ENCODE measurements at places on chromosomes 4 and X. TPM values are rescaled to one million over a fixed set of nuclear protein-coding genes. Genes with fewer than 3 reads are reported as not detected.

- no peak for DNase-seq
- H3K27me3 ChIP-seq, result no peaks in the 10 kb centered on the region
- H3K4me3 ChIP-seq, result no peak overlapping the region
- H3K27ac ChIP-seq, result no peak overlapping the region
- no peaks in the 10 kb centered on the region for H3K4me1 ChIP-seq
These were observed 224.7 kb downstream of the MID1 start for GRCh38 chrX:10395643-10396042.

GRCh38 chrX:9349572-9350494 lies 115.0 kb upstream of the TBL1X start:
- H3K4me3 ChIP-seq, result no peak overlapping the region
- H3K27ac ChIP-seq, result no peak overlapping the region
- H3K27me3 ChIP-seq, result no peaks in the 10 kb centered on the region

The SLC9B2 gene
- 20.6 TPM for total RNA-seq

DNA sequence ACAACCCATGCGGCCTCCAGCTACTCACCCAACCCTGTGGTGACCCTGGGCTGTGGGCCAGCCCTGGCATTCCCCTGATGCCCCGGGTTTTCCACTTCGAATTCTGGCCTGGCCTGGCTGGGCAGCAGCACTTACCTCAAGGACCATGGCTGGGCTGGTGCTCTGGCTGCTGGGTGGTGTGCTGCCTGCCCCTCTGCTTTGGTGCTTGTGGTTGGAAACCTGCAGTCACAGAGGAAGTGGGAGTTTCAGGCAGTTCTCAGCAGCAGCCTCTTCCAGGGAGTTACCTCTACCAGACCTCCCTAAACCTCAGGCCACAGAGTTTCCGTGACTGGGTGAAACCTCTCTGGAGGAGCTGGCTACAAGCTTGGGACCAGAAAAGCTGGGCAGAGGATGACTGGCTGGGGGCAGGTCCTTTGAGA lies at the start of gene CXCR3:
Gene CXCR3 (minus strand): TSS at position 209 of the 419 bp plus-strand sequence. CDS start 62 bp downstream, at position 147.
- H3K4me1 ChIP-seq, result peaks cover 21% of the 10 kb centered on the region
- DNase-seq, result peak; percentile 52
- no peaks in the 10 kb centered on the region for H3K36me3 ChIP-seq
- H3K27me3 ChIP-seq, result no peaks in the 10 kb centered on the region
- peak within 1 kb of the TSS; percentile 82 for H3K27ac ChIP-seq

The CLTRN gene
- 0.48 TPM for total RNA-seq

- no peak for DNase-seq
- H3K27me3 ChIP-seq, result no peaks in the 10 kb centered on the region
- H3K4me3 ChIP-seq, result no peak overlapping the region
- H3K4me1 ChIP-seq, result no peaks in the 10 kb centered on the region
- no peaks in the 10 kb centered on the region for H3K36me3 ChIP-seq
- no peak overlapping the region for H3K27ac ChIP-seq
These were observed 55.6 kb upstream of the RBM47 start for GRCh38 chr4:40685300-40685699.

DNA sequence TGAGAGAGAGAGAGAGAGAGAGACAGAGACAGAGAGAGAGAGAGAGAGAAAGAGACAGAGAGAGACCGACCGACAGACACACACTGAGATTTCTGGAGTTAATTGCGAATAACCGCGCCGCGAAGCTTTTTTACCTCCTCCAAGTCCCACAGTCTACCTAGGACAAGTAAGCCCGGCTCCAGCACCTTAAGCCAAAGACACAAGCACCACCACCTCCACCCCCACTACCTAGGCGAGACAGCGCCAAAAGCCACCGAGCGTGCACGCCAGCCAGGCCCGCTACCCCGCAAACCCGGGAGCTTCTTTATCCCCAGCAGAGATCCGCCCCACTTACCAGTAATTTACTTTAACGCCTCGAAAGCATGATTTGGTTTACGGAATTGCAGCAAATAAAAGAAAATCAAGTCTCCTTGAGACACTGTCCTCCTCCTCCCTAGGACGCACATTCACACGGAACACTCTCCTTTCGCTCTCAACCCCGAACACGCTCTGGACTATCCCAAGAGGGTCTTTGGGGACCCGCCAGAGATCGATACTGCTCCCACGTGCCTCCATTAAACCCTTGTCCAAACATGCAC lies 649.6 kb upstream of the DIPK2B start:
- no peak for DNase-seq
- no peaks in the 10 kb centered on the region for H3K36me3 ChIP-seq
- H3K27me3 ChIP-seq, result no peaks in the 10 kb centered on the region
- peak overlapping the region; percentile 49 for H3K4me3 ChIP-seq
- H3K4me1 ChIP-seq, result no peaks in the 10 kb centered on the region

The NUDT10 gene
- 1.5 TPM for total RNA-seq

DNA sequence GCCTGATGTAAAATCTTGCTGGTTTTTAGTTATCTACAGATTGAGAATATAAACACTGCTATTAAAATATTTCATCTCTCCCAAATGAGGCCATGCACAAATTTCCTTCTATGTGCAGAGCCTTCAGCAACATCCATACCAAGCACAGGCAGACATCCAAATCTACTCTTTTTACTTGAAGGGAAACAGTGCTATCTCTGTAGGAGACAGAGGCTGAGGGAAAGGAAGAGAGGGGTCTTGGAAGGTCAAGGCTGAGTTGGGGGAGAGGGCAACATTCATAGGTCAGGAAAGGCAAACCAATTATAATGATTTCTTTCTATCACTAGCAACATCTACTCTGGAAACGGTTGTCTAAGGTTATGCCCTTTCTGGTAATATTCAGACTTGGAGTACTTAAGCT lies 240.2 kb downstream of the CBR4 start:
- peaks cover 20% of the 10 kb centered on the region for H3K4me1 ChIP-seq
- no peak overlapping the region for H3K4me3 ChIP-seq
- no peak overlapping the region for H3K27ac ChIP-seq
- no peaks in the 10 kb centered on the region for H3K27me3 ChIP-seq
- no peaks in the 10 kb centered on the region for H3K36me3 ChIP-seq

- no peak overlapping the region for H3K27ac ChIP-seq
- DNase-seq, result no peak
- H3K27me3 ChIP-seq, result peaks cover 85% of the 10 kb centered on the region
- H3K4me3 ChIP-seq, result peak overlapping the region; percentile 61
- H3K4me1 ChIP-seq, result peaks cover 29% of the 10 kb centered on the region
These were observed 415 bp downstream of the SHISA3 start for GRCh38 chr4:42397635-42398170.

GRCh38 chr4:145824463-145824862 lies 114.2 kb downstream of the ZNF827 start:
- H3K4me3 ChIP-seq, result no peak overlapping the region
- DNase-seq, result no peak
- no peaks in the 10 kb centered on the region for H3K4me1 ChIP-seq
- H3K36me3 ChIP-seq, result no peaks in the 10 kb centered on the region
- H3K27me3 ChIP-seq, result no peaks in the 10 kb centered on the region

- no peaks in the 10 kb centered on the region for H3K27me3 ChIP-seq
- H3K4me3 ChIP-seq, result no peak overlapping the region
- no peak for DNase-seq
- no peaks in the 10 kb centered on the region for H3K36me3 ChIP-seq
- H3K4me1 ChIP-seq, result no peaks in the 10 kb centered on the region
These were observed 258.6 kb upstream of the ARSJ start for GRCh38 chr4:114237997-114238396.

DNA sequence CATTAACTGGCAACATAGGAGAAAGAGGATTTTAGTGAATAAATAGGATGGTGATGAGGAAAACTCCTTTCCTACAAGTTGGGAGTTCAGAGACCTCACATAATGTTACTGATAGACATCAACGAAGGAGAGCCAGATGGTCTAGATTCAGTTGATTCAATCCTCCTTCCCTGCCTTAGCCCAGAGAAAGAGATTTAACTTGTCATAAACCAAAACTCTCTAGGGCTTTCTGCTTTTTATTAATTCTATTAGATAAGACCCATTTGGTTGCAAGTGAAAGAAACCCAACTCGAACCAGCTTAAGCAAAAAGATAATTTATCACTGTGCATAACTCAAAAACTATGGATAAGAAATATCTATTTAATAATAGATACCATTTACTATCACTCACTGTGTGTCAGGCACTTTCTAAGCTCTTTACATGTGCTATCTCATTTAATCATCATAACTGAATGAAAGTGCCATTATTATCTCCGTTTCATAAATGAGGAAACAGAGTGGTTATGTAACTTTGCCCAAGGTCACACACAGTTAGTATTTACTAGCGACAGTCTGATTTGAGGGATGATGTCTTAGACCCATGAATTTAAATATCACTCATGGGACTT lies 4.3 kb upstream of the UNC5C start:
- H3K27me3 ChIP-seq, result peaks cover 28% of the 10 kb centered on the region
- H3K4me3 ChIP-seq, result no peak overlapping the region
- no peak for DNase-seq
- no peaks in the 10 kb centered on the region for H3K4me1 ChIP-seq

DNA sequence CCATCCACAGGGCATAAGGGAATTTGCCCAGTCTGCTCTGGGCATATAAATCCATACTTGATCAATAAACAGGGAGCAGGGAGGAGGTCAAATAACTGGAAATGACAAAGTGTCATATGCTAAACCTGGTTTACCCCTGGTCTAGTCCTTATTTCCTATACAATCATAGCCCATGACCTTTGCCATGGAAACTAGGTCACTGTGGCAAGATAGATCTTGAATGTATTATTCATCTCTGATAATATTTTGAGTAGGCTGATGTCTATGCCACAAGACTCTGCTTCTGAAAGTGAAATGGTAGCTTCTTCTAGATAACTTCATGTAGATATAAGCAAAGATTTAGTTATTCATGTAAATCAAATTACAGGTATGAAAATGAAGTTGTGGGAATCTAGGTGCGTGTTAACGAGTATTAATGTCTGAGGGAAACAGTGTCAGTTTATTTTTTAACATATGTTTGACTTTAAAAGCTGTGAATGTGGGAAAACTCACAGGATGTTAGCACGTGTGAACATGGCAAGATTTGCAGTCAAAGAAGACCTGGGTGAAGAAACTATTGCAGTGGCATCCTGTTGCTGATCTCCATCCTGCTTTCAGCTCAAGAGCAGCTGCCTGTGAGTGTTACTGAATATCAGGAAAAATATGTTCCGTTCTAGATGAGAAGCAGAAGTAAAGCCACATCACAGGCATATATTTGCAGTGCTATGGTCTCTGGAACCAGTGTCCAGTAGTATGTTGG lies 81.8 kb upstream of the NDP start:
- H3K4me3 ChIP-seq, result no peak overlapping the region
- no peaks in the 10 kb centered on the region for H3K27me3 ChIP-seq
- DNase-seq, result no peak
- no peaks in the 10 kb centered on the region for H3K4me1 ChIP-seq
- H3K27ac ChIP-seq, result no peak overlapping the region

The USP17L30 gene
- total RNA-seq, result not detected

The TEX13B gene
- not detected for total RNA-seq

The CPLX1 gene
- total RNA-seq, result 3.7 TPM

GRCh38 chr4:182918044-182918607 lies 940 bp upstream of the DCTD start:
- no peaks in the 10 kb centered on the region for H3K27me3 ChIP-seq
- H3K27ac ChIP-seq, result peak overlapping the region; percentile 97
- no peak for DNase-seq
- peak overlapping the region; percentile 88 for H3K4me3 ChIP-seq
- peaks cover 18% of the 10 kb centered on the region for H3K4me1 ChIP-seq

- no peak overlapping the region for H3K27ac ChIP-seq
- peaks cover 2% of the 10 kb centered on the region for H3K27me3 ChIP-seq
- no peak for DNase-seq
- no peak overlapping the region for H3K4me3 ChIP-seq
- H3K4me1 ChIP-seq, result no peaks in the 10 kb centered on the region
- H3K36me3 ChIP-seq, result no peaks in the 10 kb centered on the region
These were observed 493 bp downstream of the TCEAL5 start for GRCh38 chrX:103275947-103276567.

DNA sequence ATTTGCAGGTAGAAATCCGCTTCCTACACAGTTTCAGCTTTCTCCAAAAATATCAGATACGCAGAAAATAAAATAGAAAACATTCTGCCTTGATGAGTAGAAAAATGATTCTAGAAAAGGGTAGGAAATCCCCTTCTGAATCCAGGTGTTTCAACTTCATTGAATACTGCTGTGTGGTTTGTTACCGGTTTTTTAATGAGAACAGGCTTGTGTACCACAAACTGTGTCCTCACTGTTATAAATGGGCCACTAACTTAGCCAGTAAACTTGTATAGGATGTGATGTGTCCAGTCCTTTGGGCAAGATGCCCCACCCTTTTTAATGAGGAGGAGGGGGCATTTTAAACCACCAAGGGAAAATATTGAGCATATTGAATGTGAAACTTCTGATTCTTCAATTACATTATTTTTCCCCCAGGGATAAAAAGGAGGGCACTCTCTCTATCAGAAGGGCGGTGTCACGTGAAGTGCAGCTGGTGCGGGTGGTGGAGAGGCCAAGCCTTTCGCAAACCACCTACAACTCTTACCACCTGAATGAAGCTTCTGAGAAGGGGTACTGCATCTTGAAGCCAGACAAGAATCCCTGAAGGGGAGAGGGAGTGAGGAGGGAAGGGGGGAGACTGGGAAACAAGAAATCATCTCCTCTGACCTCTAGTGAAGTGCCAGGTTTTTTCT lies 4.5 kb downstream of the CXXC4 start:
- peak overlapping the region; percentile 83 for H3K27ac ChIP-seq
- peak; percentile 42 for DNase-seq
- H3K27me3 ChIP-seq, result peaks cover 3% of the 10 kb centered on the region

The SHISA3 gene
- 1.6 TPM for total RNA-seq

The RASGEF1B gene
- 31.0 TPM for total RNA-seq

DNA sequence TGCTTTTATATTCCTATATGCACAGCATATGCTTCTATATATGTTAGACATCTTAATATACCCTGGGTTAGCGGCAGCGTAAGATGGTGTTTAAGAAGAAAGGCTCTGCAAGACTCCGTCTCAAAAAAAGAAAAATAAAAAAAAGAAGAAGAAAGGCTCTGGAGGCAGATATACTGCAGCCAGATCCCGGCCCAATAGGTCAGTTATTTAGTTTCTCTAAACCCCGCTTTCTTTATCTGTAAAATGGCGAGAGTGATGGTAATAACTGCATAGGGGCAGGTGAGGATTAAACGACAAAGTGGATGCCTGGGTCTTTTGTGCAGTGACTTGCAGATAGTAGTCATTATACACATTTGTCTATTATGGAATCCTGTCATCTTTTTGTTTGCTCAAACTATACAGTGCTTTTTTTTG lies 115.2 kb downstream of the NAA11 start:
- peaks cover 22% of the 10 kb centered on the region for H3K4me1 ChIP-seq
- H3K36me3 ChIP-seq, result no peaks in the 10 kb centered on the region
- no peak for DNase-seq
- no peaks in the 10 kb centered on the region for H3K27me3 ChIP-seq
- H3K4me3 ChIP-seq, result no peak overlapping the region

The XK gene
- total RNA-seq, result 36.3 TPM

The GAGE12E gene
- total RNA-seq, result not detected

- no peaks in the 10 kb centered on the region for H3K4me1 ChIP-seq
- no peak overlapping the region for H3K4me3 ChIP-seq
- no peaks in the 10 kb centered on the region for H3K27me3 ChIP-seq
These were observed 31.3 kb downstream of the DRD5 start for GRCh38 chr4:9812501-9813340.

The TASL gene
- total RNA-seq, result not detected
